Tibial nerve (tissue), 4 donors: ENCODE measurements at places on chromosomes 2 and 18.

DNA sequence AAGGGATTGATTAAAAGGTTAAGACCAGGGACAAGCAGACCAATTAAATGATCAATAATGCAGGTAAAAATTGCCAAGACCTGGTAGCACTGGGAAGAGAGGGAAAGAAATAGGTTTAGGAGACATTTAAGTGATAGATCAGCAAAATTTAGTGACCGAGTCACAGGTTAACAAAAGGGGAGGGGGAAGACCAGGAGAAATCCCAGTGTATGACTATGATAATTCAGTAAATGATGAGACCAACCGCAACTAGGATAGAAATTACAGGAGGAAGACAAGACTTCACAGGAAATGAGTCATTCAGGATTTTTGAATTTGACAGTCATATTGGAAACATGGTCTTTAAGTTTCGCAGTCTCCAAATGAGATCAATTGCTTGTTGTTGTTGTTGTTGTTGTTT, 62.9 kb downstream of the COBLL1 start:
- H3K4me3 ChIP-seq, result no peak overlapping the region
- H3K27me3 ChIP-seq, result no peaks in the 10 kb centered on the region
- H3K27ac ChIP-seq, result peak overlapping the region; percentile 76

- H3K27ac ChIP-seq, result no peak overlapping the region
- no peaks in the 10 kb centered on the region for H3K4me1 ChIP-seq
- no peak for DNase-seq
- H3K36me3 ChIP-seq, result no peaks in the 10 kb centered on the region
- no peaks in the 10 kb centered on the region for H3K27me3 ChIP-seq
Observed at GRCh38 chr2:158024288-158024898, 77.3 kb upstream of the UPP2 start.

DNA sequence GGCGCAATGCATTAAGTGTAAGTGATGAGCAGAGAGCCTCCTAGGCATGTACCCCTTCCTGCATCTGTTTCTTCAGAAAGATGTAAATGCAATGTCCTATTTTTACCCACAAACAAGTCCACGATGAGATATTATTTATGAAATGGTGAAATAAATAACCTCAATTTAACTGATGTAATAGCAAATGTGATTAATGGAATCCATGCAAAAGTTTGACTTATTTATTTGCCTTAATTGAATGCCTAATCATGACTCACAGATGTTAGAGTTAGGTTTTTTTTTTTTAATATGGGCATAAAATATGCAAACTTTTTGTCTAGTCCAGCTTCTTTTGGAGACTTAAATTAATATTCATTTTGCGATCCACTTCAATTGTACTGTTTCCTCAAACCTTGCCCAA, 67.7 kb upstream of the ITGA4 start:
- no peaks in the 10 kb centered on the region for H3K27me3 ChIP-seq
- no peaks in the 10 kb centered on the region for H3K36me3 ChIP-seq
- no peak overlapping the region for H3K4me3 ChIP-seq

GRCh38 chr18:50832754-50833153, 12.9 kb upstream of the MRO start:
- no peaks in the 10 kb centered on the region for H3K27me3 ChIP-seq
- peaks cover 5% of the 10 kb centered on the region for H3K4me1 ChIP-seq
- no peak for DNase-seq
- no peaks in the 10 kb centered on the region for H3K36me3 ChIP-seq
- H3K4me3 ChIP-seq, result no peak overlapping the region
